Activated T-helper 1 cell treated with anti-CD3 and anti-CD28 coated beads, Interleukin-2, amount 50 U/mL, for 16 hours (primary cell): ENCODE measurements at places on chromosomes 1 and 21.

GRCh38 chr1:115170961-115171392 lies 81.7 kb upstream of the TSPAN2 start:
- DNase-seq, result no peak

GRCh38 chr1:68197891-68198290 lies 34.4 kb downstream of the WLS start:
- no peak for DNase-seq

DNA sequence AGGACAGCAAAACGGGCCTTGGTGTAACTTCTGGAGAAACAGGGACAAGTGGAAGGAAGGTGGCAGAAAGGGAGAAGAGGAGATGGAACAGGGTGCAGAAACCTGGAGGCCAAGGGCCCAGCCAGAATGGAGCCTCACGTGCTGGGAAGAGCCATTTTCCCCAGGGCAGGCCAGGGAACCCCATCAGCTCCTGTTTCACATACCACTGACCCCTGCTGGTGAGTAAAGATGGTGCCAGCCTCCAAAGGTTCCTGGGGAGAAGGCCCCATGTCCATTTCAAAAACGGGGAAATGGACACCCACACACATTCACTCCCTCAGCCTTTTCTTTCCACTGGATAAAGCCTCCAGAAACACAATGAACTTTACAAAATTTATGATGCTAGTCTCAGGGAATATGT lies 57.6 kb upstream of the JUN start:
- DNase-seq, result no peak

GRCh38 chr1:56149761-56150160 lies 429.6 kb downstream of the PLPP3 start:
- no peak for DNase-seq

- no peak for DNase-seq
Measured at GRCh38 chr1:112636597-112637253, 17.1 kb downstream of the CAPZA1 start.

DNA sequence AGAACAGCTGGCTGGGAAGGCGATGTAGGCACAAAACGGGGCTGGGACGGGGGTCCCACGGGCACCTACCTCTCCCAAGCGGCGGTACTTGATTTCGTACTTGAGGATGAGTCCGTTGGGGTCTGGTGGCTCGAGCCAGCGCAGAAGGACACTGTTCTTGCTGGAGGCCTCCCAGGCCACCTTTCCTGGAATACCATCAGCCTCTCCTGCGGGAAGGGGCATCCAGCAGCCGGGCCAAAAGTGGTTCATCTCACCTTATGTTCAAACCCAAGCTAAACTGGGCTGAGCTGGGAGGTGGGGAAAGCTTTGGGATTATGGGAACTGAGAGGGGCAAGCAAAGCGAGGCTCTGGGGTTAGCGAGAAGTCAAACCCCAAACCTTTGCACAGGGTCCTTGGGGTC lies 14.3 kb downstream of the INSRR start:
- no peak for DNase-seq

DNA sequence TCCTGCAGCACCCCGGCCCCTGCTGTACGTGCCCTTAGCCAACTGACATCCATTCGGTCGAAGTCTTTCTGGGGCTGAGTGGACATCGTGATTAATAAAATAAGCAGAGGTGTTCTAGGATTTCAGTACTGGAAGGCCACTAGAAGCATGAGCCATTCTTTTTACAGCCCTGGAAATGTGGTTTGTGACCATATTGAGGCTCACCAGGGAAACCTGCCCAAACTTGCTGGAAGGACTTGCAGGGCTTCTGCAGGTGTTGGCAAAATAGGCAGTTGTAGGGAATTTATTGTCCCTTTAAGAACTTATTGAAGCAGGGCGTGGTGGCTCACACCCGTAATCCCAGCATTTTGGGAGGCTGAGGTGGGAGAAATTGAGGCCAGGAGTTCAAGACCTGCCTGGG lies 80.8 kb downstream of the DOP1B start:
- DNase-seq, result no peak

DNA sequence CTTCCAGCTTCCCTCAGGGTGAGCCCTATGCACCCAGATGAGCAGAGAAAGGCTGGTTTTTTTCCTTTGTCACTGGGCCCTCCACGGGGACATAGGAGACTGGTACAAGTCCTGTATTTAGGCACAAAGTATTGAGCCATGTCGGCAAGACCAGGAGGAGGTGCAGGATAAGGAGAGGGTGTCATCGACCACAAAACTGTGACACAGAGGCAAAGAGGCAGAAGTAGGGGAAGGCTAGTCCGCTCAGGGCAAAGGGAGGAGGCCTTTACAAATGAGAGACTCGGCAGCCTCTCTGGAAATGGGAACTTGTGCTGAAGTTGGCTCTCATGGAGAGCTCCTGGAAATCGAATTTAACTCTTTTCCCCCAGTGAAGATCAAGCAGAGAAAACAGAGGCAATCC lies 70.7 kb upstream of the CAMK1G start:
- DNase-seq, result no peak

- DNase-seq, result no peak
Measured at GRCh38 chr1:222783051-222783450, 31.8 kb upstream of the DISP1 start.

DNA sequence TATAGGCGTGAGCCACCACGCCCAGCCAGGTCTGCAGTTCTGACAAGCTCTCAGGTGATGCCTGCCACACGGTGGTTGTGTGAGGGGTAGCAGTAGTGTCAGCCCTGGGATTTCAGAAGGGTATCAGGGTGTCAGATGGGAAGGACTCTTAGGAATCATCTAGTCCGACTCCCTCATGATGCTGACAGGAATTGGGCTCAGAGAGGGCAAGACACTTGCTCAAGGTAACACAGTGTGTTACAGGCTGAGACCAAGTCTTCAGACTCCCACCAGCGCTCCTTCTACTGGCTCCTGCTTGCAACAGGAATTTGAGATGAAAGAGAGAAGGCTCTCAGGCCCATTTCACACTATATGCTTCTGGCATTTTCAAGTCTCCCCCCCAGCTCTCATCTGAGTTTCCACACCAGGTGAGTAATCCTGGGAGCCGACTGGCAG lies 6.9 kb downstream of the HTR1D start:
- DNase-seq, result no peak

- no peak for DNase-seq
Measured at GRCh38 chr21:31895077-31895835, 22.4 kb downstream of the HUNK start.

DNA sequence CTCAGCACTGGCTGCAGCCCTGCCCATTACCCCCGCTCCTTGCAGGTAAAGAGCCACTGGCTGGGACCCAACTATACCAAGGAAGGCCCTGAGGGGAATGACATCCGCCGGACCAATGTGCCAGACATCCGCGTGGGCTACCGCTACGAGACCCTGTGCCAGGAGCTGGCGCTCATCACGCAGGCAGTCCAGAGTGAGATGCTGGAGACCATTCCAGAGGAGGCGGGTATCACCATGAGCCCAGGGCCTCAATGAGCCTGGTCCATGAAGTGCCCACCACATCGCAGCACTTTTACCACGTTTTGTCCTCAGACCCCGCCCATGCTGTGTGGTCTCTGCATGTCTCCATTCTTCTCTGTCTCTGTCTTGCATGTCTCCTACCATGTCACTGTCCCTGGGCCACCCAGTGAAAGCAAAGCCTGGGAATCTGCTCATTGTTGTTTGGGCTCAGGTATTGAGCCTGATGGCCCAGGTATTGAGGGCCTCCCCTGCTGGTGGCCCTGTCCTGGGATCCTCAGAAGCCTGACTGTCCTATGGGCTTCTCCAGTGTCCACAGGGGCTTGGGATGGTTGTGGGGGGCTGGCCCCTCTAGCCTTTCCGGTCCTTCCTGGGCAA lies 11.4 kb downstream of the AMPD2 start:
- no peak for DNase-seq

DNA sequence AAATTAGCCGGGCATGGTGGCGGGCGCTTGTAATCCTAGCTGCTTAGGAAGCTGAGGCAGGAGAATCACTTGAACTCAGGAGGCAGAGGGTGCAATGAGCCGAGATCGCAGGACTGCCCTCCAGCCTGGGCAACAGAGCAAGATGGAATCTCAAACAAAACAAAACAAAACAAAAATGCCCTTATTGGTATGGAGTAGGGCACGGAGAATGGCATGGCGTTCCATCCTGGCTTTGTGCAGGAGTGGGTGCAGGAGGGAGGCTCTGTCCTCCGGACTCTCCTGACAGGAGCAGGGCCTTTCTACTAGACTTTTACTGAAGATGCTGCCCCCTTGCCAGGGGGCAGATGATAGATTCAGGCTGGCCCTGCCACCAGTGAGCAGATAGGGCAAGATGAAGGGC lies 1.0 kb downstream of the TMEM61 start:
- no peak for DNase-seq

DNA sequence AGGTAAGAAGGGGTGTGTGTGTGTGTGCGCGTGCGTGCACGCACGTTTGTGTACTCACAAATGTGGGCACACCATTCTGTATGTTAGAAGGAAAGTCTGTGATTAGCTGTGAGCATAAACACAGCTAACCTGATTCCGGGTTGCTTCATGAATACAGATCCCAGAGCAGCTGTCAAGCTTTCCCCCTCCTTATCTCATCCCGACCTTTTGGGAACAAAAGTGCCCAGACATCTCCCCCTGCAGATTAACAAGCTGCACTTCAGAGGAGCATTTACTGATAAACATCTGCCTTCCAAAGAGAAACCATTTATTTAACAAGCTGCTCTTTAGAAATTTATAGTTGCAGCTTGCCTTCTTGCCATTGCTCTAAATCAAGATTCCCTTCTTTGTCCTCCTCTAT lies 97.0 kb downstream of the MT1HL1 start:
- no peak for DNase-seq

GRCh38 chr1:39478126-39478915 lies 13.1 kb upstream of the BMP8A start:
- DNase-seq, result no peak

GRCh38 chr21:15001113-15001512 lies 63.7 kb downstream of the NRIP1 start:
- DNase-seq, result no peak

- no peak for DNase-seq
Measured at GRCh38 chr1:162091681-162092524, 22.4 kb downstream of the NOS1AP start.
